Endothelial cell of umbilical vein (primary cell): ENCODE measurements at places on chromosomes 1 and 21. TPM values are rescaled to one million over a fixed set of nuclear protein-coding genes. Genes with fewer than 3 reads are reported as not detected.

The NLRP3 gene
- total RNA-seq = 0.07 and 0.24 TPM in 2 replicates

The JAM2 gene
- 0.20 and 1.1 TPM in 2 replicates for total RNA-seq

The RNU1-4 gene
- total RNA-seq = 1,319 and 2,019 TPM in 2 replicates

The CEPT1 gene
- 27.9 and 29.1 TPM in 2 replicates for total RNA-seq

The SYTL1 gene
- not detected in 2 replicates for total RNA-seq

The RHD gene
- total RNA-seq = not detected in 2 replicates

The APCS gene
- total RNA-seq = not detected in 2 replicates

The SLC35F3 gene
- total RNA-seq = not detected in 2 replicates

The MANEAL gene
- 0.66 and 0.92 TPM in 2 replicates for total RNA-seq

The WNT4 gene
- total RNA-seq = not detected in 2 replicates

The FNDC10 gene
- 1.9 and 2.3 TPM in 2 replicates for total RNA-seq

The RPTN gene
- not detected in 2 replicates for total RNA-seq

The RAP1GAP gene
- 0.20 TPM in 1 of 2 replicates, not detected in the other for total RNA-seq

The ETV3L gene
- not detected in 2 replicates for total RNA-seq

The ITLN1 gene
- total RNA-seq = not detected in 2 replicates

The FHAD1 gene
- total RNA-seq = 0.51 and 0.69 TPM in 2 replicates

The FAM78B gene
- not detected in 2 replicates for total RNA-seq

The PLA2G4A gene
- 10.6 and 13.3 TPM in 2 replicates for total RNA-seq

The LHX8 gene
- total RNA-seq = not detected in 2 replicates

The PROK1 gene
- not detected in 2 replicates for total RNA-seq

The PIK3R3 gene
- 14.3 and 14.6 TPM in 2 replicates for total RNA-seq

The HTR6 gene
- total RNA-seq = not detected in 2 replicates

The FGR gene
- not detected in 2 replicates for total RNA-seq

The F13B gene
- not detected in 2 replicates for total RNA-seq

The SLC1A7 gene
- total RNA-seq = not detected in 2 replicates

The PODN gene
- 1.5 and 2.0 TPM in 2 replicates for total RNA-seq

The TRAPPC10 gene
- total RNA-seq = 33.6 and 44.4 TPM in 2 replicates

The NCF2 gene
- total RNA-seq = not detected in 2 replicates

The FAM167B gene
- total RNA-seq = 2.0 and 5.6 TPM in 2 replicates

The UBXN10 gene
- total RNA-seq = not detected in 2 replicates

The LRRC38 gene
- total RNA-seq = not detected in 2 replicates

The SDHB gene
- total RNA-seq = 90.3 and 96.2 TPM in 2 replicates

The TRIM45 gene
- total RNA-seq = 2.9 and 3.3 TPM in 2 replicates

The PTGFR gene
- total RNA-seq = 0.14 and 0.24 TPM in 2 replicates

The ID3 gene
- total RNA-seq = 277 and 310 TPM in 2 replicates

The SRGAP2C gene
- 56.4 and 57.8 TPM in 2 replicates for total RNA-seq

The SYCP1 gene
- total RNA-seq = not detected in 2 replicates

The CLCNKB gene
- not detected in 2 replicates for total RNA-seq

The RGS8 gene
- total RNA-seq = not detected in 2 replicates

The LRRC39 gene
- total RNA-seq = 0.40 and 0.67 TPM in 2 replicates

The MPZ gene
- total RNA-seq = 1.3 and 2.0 TPM in 2 replicates

The RAB7B gene
- not detected in 2 replicates for total RNA-seq

The C1orf146 gene
- not detected in 2 replicates for total RNA-seq

The SEMA4A gene
- total RNA-seq = 1.5 and 1.6 TPM in 2 replicates

The FNDC5 gene
- 0.64 TPM in 1 of 2 replicates, not detected in the other for total RNA-seq

The DISP3 gene
- 0.49 and 0.51 TPM in 2 replicates for total RNA-seq

The SHISA4 gene
- total RNA-seq = 21.2 and 25.6 TPM in 2 replicates

The SV2A gene
- total RNA-seq = 3.9 and 5.4 TPM in 2 replicates

The SZRD1 gene
- total RNA-seq = 164 and 168 TPM in 2 replicates

The NGF gene
- not detected in 2 replicates for total RNA-seq

The HSPA13 gene
- total RNA-seq = 40.4 and 44.8 TPM in 2 replicates

The CASP9 gene
- 9.0 and 10.5 TPM in 2 replicates for total RNA-seq

The DDAH1 gene
- 72.0 and 75.2 TPM in 2 replicates for total RNA-seq
